Uterine smooth muscle cell (primary cell): ENCODE measurements at places on chromosomes 1 and 21. TPM values are rescaled to one million over a fixed set of nuclear protein-coding genes. Genes with fewer than 3 reads are reported as not detected.

Gene PALMD
- 0.37 and 0.55 TPM in 2 replicates for total RNA-seq

Gene STUM
- not detected in 2 replicates for total RNA-seq

Gene SMIM12
- 23.5 and 41.2 TPM in 2 replicates for total RNA-seq

Gene GJA8
- total RNA-seq = not detected in 2 replicates

Gene AMY2A
- total RNA-seq = not detected in 2 replicates

Gene RNU1-3
- under 0.01 and 2,224 TPM in 2 replicates for total RNA-seq

Gene MYBPH
- total RNA-seq = 0.11 and 0.75 TPM in 2 replicates
